ENCODE measurements at places on chromosomes 1 and 21.
A peak's percentile ranks its signal among the peaks of the same experiment; 100 is the strongest.

- no peak for DNase-seq
Observed at GRCh38 chr1:172453153-172453545, 9.3 kb upstream of the PIGC start.

DNA sequence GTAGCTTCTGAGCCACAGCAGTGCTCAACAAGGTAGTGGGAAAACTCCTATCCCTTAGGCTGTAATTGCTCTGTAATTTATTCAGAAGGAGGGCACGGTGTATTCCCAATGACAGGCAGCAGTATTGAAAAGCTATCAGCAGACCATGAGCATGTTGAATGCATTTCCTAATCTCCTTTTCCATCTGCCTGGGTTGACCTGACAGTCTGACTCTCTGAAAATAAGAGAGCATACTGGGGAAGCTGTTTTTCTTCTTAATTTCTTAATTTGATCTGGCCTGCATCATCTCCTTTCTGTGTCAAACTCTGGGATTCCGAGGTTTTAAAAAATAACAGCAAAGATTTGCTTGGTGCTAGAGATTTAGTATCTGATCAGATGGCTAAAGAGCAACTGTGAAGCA, 88.1 kb upstream of the SLC35F3 start:
- DNase-seq = no peak

DNA sequence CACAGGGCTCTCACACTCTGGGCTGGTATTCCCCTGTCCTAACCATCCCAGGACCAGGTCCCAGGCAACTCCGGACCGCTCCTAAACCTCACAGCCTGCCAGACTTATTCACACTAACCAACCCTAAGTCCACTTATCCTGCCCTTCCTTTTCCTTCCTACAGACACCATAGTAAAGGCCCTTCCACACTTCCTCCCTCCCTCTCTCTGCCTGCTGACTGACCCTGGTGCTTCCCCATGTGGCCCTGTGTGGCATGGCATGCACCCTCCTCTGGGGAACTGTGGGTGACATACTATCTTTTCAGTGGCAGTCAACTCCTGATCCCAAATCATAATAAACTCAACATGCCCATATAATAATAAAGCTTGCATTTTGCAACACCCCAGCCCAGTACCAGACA, 155.1 kb upstream of the DNAH14 start:
- DNase-seq = no peak

DNA sequence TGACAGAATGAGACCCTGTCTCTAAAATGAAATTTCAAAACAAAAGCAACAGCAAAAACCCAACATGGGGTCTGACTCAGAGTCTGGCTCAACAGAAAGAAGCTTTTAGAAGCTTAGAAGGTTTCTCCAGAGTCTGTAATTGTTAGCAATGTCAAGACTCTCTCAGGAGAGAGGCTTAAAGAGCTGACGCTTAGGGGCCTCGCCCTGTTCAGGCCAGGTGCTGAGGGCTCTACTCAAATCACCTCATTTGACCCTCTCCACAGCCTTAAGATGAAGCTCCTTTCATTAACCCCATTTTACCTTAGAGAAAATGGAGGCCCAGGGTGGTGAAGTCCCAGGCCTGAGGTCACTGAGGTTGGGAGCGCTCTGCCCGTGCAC, 5.3 kb upstream of the KIF17 start:
- DNase-seq = no peak

DNA sequence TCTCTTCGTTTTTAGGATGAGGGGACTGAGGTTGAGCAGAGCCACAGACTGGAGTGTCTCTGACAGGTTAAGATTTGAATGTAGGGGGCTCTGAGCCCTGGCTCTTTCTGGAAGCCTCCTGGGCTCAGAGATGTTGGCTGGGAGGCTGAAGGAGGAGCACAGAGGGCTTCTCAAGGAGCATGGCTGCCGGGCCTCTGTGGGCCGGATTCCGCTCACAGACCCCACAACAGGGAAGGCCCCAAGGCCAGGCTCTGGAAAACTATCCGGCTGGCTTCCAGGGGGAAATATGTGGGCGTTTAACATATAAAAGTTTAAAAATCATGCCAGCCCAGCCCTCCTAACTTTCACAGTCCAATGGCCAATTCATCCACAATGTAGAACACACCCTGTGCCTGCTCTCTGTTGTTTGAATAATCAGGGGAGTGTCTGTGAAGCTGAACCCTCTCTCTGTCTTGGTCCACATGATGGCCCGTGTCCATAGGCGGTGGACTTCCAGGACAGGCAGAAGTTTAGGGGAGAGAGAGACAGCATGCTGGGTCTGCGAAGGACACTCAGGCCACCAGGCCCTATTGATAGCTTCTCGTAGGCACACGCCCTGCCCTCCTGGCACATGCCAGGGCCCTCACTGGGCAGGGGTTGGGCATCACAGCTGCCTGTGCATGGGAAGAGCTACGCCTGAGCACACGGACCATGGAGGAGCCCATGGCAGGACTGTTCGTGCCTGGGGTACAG, 10.8 kb downstream of the OBSCN start:
- DNase-seq = no peak

DNA sequence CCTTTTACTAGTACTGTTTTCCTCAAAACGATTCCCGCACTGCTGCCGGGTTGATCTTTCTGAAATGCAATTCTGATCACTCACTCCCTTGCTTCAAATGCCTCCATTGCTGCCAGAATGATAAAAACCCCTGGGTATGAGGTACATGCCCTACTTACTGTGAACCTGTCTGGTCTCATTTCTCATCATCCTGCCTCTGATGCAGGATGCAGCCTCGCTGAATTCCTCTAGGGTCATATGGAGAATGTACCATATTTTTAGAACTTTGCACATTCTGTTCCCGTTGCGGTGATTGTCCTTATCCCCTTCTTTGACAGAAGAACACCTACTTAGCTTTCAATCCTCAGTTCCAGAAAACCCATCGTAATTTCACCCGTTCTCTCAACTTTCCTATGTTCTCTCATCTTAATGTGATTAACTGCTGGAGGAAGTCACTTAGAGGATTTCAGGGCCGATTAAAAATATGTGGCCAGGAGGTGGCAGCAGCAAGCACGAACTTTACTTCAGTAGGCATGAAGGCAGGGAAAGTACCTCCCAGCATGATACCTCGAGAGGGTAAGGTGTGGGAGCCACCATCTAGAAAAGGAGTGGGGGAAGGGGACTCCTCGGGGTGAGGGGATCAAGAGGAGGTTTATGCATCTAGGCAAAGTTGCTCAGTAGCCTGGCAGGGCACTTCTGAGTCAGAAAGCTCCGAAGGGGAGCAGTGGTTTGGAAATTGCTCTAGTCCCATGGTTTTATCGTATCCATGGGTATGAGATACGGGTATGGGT, 361.5 kb upstream of the ZP4 start:
- DNase-seq = peak; percentile 35

DNA sequence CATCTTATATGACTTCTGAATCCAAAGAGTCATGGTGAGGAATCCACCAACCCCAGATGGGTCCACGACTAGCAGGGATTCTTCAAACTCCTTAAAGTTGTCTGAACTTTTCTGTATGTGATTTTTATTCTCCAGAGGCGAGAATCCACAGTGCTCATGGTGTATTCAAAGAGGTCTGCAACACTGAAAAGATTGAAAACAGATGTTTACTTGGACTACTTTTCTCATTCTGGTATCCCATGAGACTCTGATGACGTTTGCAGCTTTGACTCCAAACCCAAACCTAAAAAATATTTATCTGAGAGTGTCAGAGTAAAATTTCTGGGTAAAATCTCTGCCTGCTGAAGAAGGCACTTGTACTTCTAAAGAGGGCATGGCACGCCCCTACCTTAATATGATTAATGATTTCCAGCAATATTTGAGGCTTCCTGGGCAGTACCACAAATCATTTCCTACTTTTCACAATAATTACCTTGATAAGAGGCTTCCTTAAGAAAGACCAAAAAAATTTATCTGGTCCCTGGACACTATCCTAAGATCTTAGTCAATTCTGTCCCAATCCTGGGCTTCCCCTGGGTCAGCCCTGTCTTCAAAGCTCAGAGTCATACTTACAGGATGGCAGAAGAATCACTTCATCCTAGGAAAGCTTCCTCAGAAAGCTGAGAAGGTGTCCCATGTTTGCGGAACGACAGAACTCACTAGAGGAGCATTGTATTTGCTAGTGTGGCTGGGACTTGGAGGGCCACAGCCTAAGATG, 76.5 kb upstream of the MAP10 start:
- no peak for DNase-seq

- DNase-seq = no peak
Observed at GRCh38 chr1:83555871-83556270, 443.1 kb downstream of the TTLL7 start.

GRCh38 chr1:160702100-160702499, 9.5 kb downstream of the CD48 start:
- DNase-seq = no peak

DNA sequence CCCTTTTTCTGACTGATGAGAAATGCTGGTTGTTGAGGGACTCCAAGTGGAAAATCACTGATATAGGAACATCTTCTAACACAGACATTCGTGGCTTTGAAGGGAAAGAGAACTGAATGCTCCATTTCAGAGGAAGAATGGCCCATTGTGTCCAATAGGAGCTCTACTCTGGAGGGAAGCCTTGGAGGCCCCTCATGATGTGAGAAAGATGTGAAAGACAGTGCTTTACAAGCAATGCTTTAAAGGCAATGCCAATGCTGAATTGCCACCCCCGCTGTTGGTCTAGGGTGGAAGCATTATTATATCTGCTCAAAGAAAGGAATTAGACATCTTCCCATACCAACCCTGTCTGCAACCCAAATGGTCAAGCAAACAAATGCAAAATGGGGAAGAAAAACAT, 13.7 kb downstream of the NMNAT2 start:
- DNase-seq = no peak

- peak; percentile 64 for DNase-seq
Observed at GRCh38 chr1:9249534-9250410, 15.2 kb downstream of the H6PD start.

Measured in activated T-cell treated with anti-CD3 and anti-CD28 coated beads, Interleukin-2, amount 50 U/mL, for 48 hours (primary cell).